ENCODE measurements at places on chromosomes 6 and 20.

GRCh38 chr6:150734235-150734634, 131.3 kb upstream of the MTHFD1L start:
- DNase-seq, result no peak

- DNase-seq, result no peak
Measured at GRCh38 chr6:79706527-79706926, 75.4 kb downstream of the SH3BGRL2 start.

DNA sequence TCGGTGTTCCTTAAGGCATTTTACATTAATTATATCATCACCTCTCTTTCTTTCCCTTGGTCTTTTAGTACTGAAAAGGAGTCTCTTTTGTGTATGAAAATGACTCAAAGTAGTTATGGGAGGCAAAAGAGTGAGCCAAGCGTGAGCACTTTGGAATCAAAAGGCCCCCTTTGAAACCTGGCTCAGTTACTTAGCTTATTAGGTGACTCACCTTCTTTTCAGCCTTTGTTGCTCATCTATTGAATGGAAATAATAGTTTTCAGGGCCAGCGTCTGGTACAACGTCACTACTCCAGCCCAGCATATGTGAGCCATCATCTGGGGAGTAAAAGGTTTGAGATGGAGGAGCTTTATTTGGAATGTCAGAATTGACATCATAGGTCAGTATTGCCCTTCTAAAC, 147.4 kb upstream of the SCGN start:
- DNase-seq, result no peak

DNA sequence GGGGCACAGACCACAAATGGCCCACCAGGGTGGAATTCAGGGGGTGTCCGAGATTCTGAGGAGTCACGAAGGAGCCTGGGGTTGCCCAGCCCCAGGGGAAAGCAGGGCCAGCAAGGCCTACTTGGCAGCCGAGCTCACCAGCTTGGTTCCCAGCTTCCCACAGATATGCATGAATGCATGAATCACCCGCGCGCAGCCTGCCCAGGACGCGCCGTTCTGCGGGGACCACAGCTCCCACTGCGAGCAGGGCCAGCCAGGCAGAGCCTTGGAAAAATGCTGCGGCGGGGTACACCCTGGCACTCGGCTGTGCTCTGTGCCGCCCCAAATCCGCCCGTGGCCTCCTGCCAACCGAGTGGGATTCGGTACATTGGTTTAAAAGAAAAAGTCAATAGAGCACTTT, 211.0 kb downstream of the NFATC2 start:
- DNase-seq, result no peak

GRCh38 chr6:36038120-36038876, 10.7 kb downstream of the MAPK14 start:
- no peak for DNase-seq

DNA sequence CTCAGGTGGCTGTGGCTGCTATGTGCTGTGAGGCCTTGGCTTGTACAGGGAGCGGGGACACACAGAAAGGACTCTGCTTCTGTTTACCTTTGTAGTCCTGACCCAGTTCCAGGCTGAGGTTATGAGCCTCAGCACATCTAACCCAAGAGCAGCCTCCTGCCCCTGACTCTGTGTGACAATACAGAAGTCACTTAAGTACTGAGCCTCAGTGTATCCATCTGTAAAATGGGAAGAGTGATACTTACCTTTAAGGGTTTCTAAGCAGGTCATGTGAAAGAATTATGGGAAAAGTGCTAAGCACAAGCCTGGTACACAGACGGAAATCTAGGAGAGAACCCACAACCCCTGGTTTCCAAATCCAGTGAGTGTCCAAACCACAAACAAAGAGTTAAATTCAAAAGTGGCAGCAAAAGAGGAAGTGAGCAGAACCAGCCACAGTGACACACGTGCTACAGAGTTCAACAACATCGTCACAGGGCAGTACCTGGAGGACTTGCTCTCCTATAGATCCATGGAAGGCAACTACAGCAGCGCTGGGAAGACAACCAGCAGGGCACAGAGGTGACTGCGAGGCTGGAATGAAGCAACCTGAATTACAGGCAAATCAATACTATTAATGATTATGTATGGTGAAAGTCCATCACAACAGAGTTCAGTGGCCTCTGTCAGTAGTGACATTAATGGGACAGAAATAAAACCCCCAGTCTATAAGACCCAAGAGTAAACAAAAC, 12.5 kb downstream of the TRIM26 start:
- DNase-seq, result no peak

DNA sequence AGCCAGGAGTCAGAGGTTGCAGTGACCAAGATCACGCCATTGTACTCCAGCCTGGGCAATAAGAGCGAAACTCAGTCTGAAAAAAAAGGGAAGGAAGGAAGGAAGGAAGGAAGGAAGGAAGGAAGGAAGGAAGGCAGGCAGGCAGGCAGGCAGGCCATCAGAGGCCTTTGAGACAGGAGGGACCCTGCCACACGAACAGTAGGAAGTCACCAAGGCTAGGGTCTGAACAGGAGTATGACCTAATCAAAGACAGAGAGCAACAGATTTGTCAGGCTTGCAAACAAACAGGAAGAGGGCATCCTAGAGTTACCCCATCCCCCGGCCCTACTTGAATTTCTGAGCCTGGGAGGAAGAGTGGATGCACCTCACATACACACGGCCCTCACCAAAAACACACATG, 67.1 kb downstream of the FGD2 start:
- no peak for DNase-seq

All from NCI-H2227 treated with DMSO at 0.1 percent for 48 hours (cell line).